ENCODE measurements at places on chromosomes 12 and 14.

DNA sequence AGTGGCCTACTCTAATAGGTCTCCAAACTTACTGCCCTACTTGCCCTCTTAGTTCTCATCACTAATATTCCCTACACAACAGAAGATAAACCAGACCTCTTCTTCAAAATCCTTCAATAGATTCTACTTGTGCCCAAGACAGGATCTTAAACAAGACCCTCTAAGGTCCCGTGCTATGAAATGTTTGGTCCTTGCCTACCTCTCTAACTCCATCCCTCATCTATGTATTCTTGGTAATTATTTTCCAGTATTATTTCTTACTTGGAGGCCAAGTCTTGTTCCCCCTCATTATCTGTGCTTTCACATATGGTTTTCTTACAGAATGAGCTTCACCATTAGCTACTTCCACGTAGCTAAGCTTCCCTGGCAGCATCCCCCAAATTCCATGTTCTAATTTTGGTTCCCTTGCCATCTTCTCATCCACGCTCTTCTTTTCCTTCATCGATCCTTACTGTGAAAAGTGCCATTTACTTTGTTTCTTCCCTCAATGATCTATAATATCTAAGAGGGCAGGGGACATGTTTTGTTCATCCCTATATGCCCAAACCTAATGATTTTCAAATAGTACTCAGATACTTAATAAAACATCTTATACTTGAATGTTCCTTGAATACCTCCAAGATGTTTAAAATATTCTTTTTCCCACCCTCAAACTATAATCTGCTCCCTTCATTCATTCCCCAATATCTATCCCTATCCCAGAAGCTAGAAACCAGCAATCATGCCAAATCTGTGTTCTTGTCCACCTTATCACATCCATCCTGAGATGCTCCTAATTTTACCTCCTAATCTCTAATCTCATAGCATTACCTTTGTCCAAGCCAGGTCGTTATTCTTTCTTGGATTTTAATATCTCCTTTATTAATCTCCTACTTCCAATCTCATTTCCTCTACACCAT is 10.1 kb downstream of the HNRNPC start:
- no peak for DNase-seq

DNA sequence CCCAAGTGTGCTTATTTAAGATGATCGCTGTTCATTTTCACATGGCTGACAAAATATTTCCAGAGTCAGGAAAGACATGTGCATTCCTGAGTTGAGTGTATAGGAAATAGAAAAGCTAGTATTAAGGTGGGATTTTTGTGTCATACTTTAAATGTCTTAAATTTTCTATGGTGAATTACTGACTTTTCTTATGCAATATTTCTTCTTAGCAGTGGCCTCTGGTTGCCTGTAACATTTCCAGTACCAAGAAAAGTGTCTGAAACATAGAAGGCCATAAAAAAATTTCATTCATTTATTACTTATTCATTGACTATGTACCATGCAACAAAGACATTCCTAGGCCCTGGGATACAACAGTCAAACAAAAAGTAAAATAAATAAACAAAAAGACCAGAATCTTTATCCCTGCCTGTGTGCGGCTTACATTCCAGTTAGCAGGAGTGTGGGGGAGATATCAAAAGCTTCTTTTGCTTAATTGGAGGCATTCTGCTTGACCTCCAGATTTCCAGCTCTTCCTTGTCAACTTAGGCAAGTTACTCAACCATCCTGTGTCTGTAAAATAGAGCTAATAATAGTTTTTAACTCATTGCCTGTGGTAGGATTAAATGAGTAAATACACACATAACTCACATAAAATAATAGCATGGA is 216.3 kb upstream of the FLRT2 start:
- DNase-seq, result no peak

- DNase-seq, result no peak
Measured at GRCh38 chr12:27014859-27015729, 910 bp upstream of the TM7SF3 start.

GRCh38 chr14:61154641-61155040 is 126.5 kb downstream of the TMEM30B start:
- DNase-seq, result no peak

DNA sequence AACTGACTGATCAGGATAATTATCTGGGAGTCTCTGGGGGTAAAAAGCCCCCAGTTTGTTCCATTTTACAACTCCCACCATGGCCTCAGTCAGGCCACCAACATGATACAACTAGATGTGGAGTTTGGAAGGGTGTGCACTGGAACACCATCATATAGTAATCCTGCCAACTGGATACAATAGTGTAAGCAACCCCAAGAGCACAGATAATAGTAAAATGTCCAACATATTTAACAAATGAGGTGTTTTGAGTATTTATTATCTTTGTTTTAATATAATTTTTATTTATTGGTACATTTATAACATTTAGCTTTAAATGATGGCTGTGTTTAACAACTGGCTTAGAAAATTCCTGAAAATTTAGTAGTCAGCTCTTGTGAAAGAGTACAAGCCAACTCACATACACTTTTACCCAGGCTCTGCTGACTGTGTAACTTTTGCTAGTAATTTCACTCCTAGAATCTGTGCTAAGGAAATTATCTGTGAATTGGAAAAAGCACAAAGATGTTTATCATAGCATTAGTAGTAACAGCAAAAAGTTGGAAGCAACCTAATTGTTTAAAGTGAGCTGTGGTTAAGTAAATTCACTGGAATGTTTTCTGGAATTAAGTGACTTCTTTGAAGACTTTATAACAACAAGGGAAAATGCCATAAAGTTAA is 196.8 kb downstream of the RAD51B start:
- no peak for DNase-seq

DNA sequence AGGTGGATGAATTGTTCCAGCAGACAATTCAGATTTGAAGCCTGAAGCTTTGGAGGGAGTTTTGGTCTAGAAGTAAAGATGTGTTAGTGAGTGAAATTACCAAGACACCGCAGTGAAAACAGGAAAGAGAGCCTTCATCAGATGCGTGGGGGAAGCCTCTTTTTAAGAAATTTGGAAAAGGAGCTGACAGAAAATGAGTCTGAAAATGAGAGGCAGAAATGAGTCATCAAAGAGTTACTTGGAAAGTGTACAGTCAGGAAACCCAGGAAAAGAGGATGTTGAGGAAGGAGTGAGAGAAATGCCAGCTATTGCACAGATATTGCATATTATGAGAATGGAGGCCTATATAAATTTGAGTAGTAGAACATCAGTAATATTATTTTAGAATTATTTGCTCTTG is 520.7 kb downstream of the NRXN3 start:
- DNase-seq, result no peak

- no peak for DNase-seq
Measured at GRCh38 chr12:9087087-9087835, 28.5 kb downstream of the A2M start.

- DNase-seq, result no peak
Measured at GRCh38 chr12:100545092-100545491, 28.4 kb upstream of the GAS2L3 start.

- no peak for DNase-seq
Measured at GRCh38 chr12:116538076-116538591, 21.0 kb upstream of the MAP1LC3B2 start.

DNA sequence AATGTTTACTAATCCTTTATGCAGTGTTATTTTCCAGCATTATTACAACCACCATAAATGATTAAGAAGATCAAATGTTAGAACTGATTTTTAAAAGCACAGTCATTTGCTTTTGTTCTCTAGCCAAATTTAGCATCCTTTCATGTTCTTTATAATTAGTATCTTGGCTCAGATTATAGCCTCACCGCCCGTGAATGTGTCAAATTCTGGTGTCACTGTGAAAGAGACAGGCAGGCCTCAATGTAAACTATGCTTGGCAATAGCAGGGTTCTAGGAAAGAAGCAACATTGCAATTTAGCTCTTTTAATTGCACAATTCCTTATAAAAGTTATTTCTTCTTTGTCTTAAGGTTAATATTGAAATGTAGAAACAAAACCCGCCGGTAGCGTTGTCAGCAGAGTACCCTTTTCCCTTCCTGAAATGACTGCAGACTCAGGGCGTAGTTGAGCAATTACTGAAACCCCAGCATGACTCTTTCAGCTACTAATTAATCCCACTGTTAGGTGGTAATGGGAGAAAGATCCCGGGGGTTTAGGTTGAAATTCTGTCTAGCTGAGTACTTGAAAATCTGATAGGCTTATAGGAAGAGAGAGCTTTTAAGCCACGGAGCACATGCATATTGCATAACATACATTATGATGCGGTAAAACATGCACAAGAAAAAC is 1600.5 kb upstream of the SEL1L start:
- DNase-seq, result no peak

DNA sequence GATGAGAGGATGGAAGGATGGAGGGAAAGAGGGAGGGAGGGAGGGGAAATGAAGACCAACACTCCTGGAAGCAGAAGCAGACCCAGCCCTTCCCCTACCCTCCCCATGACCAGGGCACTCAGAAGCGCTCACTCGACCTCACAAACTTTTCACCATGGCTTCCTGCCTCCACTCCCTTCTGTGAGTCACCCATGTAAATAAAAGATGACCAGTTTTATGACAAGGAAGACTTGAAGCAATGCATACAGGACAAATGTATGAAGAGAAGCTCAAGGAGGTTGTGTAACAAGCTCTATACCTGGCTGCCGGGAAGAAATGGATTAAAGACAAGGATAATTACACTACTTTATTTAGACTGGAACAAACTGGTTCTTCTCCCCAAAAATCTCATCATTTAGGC is 63.8 kb downstream of the CDC42BPB start:
- no peak for DNase-seq

GRCh38 chr12:47975036-47975620 is 11.7 kb downstream of the TMEM106C start:
- no peak for DNase-seq

GRCh38 chr12:6688543-6688998 is 604 bp downstream of the ZNF384 start:
- no peak for DNase-seq

- DNase-seq, result no peak
Measured at GRCh38 chr14:32494609-32495434, 165.7 kb downstream of the AKAP6 start.

DNA sequence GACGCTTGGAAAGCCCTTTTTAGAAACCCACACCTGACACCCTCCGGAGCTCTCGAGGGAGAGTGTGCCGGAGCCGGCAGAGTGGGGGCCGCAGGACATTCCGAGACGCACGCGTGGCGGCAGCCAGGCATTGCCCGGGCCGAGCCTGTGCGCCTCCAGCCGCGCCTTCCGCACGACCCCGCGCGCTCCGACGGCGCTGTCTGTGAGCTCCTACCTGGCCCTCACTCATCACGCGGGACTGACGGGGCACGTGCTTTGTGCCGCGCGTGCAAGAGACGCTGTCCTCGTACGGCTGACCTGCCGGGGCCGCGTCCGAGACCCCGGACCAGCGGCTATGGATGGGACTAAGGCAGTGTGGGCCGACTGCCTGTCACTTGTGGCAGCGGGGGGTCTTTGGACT is 5.2 kb downstream of the GALNT9 start:
- DNase-seq, result no peak
